ENCODE measurements at places on chromosomes 12 and 14. TPM values are rescaled to one million over a fixed set of nuclear protein-coding genes. Genes with fewer than 3 reads are reported as not detected.

Gene TAS2R42
- total RNA-seq: not detected

Gene GALNT8
- total RNA-seq: 6.9 TPM

Gene ARHGAP5
- total RNA-seq: 120 TPM

Gene TCL1B
- not detected for total RNA-seq

DNA sequence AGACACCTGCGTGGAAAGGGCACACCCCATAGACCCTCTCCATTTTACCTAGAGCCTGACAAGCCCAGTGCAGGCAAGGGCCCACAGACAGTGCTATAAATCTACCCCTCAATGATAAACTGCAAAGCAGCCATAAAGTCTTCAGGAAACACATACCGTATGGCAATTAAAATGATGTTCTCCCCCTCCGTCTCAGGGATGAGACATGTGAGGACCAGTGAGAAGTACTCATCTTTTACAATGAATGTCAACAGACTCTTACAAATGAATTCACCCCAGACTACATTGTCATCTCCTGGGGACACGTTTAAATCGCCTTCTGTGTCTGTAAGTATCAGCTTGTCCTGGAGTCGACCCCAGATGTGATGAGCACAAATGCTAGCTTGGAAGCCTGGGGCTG, 362.7 kb downstream of the ADGRD1 start:
- H3K4me3 ChIP-seq: no peak overlapping the region
- no peaks in the 10 kb centered on the region for H3K4me1 ChIP-seq
- no peak overlapping the region for H3K27ac ChIP-seq
- no peaks in the 10 kb centered on the region for H3K36me3 ChIP-seq
- H3K27me3 ChIP-seq: no peaks in the 10 kb centered on the region

DNA sequence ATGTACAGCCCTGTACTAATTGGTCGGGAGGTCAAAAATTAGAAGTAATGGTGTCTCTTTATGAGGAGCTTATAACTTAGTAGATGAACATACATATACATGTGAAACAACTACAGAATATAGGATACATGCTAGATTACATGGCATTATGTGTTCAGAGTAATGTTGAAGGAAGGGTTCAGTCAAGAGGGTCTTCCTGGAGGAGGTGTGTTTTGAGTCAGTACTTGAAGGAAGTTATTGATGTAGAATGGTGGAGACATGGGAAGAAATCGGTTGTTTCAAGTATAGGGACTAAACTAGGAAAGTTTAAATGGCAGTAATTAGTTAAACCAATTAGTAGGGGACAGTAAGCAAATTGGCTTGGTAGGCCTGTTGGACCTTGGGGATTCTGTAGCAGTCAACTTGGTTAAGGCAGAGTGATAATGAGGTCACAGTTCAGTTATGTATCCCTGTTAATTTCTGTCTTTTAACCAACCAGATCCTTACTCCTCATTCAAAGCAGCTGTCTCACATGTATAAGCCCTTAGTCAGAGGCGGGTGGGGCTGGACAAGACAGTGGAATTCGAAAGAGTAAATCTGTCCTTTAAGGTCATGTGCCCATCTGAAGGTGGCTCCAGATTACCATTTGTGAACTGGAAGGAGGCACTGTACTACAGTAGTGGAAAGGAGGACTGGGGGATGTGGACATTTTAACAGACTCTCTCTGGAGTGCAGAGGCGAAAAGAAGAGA, 3.5 kb upstream of the ANKRD52 start:
- H3K36me3 ChIP-seq: no peaks in the 10 kb centered on the region
- DNase-seq: no peak
- H3K27me3 ChIP-seq: no peaks in the 10 kb centered on the region
- H3K4me1 ChIP-seq: no peaks in the 10 kb centered on the region

DNA sequence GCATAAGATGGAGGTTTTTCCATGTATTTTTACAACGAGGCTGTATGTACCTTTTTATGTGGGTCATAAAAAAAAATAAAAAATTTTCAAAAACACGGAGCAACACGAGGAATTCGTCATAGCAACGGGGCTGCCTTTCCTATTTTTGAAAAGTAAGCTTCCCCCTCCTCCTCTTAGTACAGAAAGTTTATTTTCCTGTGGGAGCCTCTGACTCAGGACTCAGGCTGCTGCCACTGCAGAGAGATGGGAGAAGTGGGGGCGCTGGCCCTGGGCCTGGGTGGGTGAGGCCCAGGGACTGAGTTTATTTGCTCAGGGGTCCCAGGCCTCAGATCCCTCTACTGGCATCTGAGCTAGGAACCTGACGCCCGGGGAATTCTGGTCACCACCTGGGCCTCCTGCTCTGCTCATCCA, 10.2 kb upstream of the CMKLR1 start:
- peak overlapping the region; percentile 99 for H3K27ac ChIP-seq
- H3K4me1 ChIP-seq: peaks cover 3% of the 10 kb centered on the region
- H3K36me3 ChIP-seq: no peaks in the 10 kb centered on the region
- no peaks in the 10 kb centered on the region for H3K27me3 ChIP-seq
- peak; percentile 77 for DNase-seq

- no peaks in the 10 kb centered on the region for H3K27me3 ChIP-seq
- no peak for DNase-seq
- H3K36me3 ChIP-seq: no peaks in the 10 kb centered on the region
- H3K4me1 ChIP-seq: no peaks in the 10 kb centered on the region
Observed at GRCh38 chr12:120959111-120959878, 19.0 kb upstream of the HNF1A start.

DNA sequence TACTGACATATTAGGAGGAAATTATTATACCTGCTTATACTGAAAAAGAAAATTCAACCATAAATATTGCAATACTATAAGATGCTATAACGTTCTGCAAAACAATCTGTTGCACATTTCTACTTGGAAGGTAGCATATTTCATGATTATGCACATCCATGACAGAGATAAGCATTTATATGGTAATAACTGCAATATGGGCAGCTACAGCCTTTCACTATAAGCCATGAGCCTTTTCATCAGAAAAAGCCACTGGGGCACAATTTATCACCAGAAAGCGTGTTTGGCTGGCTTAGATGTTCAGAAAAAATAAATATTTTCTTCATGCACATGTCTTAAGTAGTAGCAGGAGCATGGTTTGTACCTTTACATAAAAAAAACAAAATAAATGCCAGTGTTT, 340.7 kb downstream of the GALC start:
- DNase-seq: no peak
- H3K4me3 ChIP-seq: no peak overlapping the region
- H3K36me3 ChIP-seq: no peaks in the 10 kb centered on the region
- H3K27me3 ChIP-seq: no peaks in the 10 kb centered on the region
- H3K27ac ChIP-seq: no peak overlapping the region

DNA sequence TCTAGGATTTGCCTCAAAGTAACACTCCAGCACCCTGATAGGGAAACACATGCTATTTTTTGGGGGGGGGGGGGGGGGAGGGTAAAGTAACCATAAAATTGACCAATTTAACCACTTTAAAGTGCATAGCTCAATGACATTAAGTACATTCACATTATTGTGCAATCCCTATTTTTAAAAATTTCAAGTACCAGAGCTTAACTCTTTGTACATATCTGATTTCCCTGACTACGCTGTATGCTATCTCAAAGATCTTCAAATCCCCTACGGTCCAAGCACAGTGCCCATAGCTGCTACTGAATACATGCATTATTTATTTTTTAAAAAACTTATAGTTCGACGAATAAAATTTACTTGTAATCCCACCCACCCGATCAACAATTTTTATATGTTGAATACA, 63.0 kb downstream of the BCL2L14 start:
- no peaks in the 10 kb centered on the region for H3K36me3 ChIP-seq
- no peak overlapping the region for H3K4me3 ChIP-seq
- no peaks in the 10 kb centered on the region for H3K27me3 ChIP-seq
- H3K27ac ChIP-seq: no peak overlapping the region

- H3K4me3 ChIP-seq: no peak overlapping the region
- no peak overlapping the region for H3K27ac ChIP-seq
- no peaks in the 10 kb centered on the region for H3K27me3 ChIP-seq
- H3K4me1 ChIP-seq: no peaks in the 10 kb centered on the region
- no peaks in the 10 kb centered on the region for H3K36me3 ChIP-seq
Observed at GRCh38 chr14:104040539-104040938, 45.0 kb upstream of the ASPG start.

Measured in aorta (tissue), 5 donors.